ENCODE measurements at places on chromosomes 4 and X. TPM values are rescaled to one million over a fixed set of nuclear protein-coding genes. Genes with fewer than 3 reads are reported as not detected.

GRCh38 chr4:122960611-122961000 lies 38.2 kb upstream of the NUDT6 start:
- peak; percentile 64 for DNase-seq

The RAB9B gene
- total RNA-seq, result 32.7 TPM

The TMEM31 gene
- total RNA-seq, result not detected

GRCh38 chr4:16083241-16084191 lies at the start of gene PROM1:
PROM1 (minus strand) TSS chr4:16084023; CDS start chr4:16075906, 8,117 bp downstream.
- no peak for DNase-seq

The L1CAM gene
- total RNA-seq, result 18.8 TPM

DNA sequence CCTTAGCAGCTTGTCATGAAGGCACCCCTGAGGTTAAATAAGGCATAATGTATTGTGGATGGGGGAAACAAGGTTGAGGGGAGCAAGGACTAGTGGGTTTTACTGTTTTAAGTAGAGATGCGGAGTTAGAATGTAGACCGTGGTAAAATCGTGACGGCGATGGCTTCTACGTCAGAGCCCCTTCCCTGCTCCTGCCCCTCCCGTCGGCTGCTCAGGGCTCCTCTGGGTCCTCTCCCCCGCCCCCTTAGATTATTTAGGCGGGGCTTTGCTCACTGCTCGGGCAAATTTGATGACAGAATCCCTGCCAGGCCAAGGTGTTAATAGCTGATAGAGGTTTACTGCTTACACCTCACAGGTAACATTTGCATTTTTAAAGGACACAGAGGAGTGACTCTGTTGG lies 2.3 kb downstream of the FRMPD3 start:
- no peak for DNase-seq

GRCh38 chrX:21675931-21676330 lies 17.8 kb upstream of the KLHL34 start:
- no peak for DNase-seq

The RADX gene
- total RNA-seq, result 6.7 TPM

DNA sequence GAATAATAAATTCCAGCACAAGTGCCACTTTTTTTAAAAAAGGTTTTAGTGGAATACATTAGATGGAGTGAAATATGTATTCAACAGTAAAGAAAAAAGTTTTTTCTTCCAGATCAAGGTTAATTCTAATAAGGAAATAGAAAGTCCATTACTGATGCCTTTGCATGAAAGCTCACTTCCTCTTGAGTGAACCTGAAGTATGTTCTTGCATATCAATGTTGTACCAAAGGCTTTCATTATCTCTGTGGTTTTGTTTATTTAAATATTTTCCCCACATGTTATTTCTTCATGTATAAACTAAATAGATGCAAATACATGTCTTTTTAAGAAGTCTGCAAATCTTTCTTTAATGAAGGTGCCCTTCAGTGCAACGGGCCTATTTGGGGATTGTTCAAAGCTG lies 307.9 kb downstream of the C4orf33 start:
- no peak for DNase-seq

The RHOXF1 gene
- total RNA-seq, result not detected
